ENCODE measurements at places on chromosomes 4 and X.

GRCh38 chr4:119955256-119955655 is 111.4 kb downstream of the MAD2L1 start:
- DNase-seq: no peak

- DNase-seq: no peak
Observed at GRCh38 chr4:168877511-168878491, 132.3 kb downstream of the CBR4 start.

DNA sequence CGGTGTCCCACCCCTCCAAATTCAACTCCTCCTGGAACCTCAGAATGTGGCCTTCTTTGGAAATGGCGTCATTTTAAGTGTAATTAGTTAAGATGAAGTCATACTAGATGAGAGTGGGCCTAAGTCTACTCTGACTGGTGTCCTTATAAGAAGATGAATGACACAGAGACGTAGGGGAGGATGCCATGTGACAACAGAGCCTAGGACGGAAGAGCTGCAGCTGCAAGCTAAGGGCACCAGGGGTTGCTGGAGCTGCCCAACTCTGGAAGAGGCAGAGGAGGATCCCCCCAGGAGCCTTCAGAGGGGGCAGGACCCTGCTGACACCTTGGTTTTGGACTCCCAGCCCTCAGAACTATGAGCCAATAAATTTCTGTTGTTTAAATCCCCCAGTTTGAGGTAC is 115.1 kb downstream of the STK32B start:
- DNase-seq: no peak

DNA sequence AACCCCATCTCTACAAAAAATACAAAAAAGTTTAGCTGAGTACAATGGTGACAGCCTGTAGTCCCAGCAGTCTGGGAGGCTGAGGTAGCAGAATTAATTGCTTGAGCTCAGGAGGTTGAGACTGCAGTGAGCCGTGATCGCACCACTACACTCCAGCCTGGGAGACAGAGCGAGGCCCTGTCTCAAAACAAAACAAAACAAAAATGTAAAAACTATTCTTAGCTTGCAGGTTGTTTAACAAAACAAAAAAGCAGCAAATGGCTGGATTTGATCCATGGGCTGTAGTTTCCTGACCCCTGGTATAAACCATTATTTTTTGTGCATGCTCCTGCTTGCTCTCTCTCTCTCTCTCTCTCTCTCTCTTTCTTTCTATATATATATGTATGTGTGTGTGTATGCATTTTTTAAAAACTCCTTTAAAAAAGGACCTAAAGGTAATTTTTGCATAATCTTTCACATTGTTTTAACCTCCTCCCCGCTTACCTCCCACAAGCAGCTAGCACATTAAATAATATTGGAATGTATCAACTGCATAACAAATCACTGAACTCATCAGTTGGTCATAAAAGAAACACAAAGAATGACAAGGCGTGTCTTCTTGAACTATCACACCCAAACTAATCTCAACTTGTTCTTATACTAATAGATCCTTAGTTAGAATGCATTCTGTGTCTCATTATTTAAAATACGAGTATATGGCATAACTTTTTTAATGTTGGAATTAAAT is 4.8 kb downstream of the AREG start:
- DNase-seq: no peak

- DNase-seq: no peak
Observed at GRCh38 chr4:147640331-147640730, 23.1 kb downstream of the TMEM184C start.

GRCh38 chrX:66015152-66015831 is 24.6 kb downstream of the VSIG4 start:
- no peak for DNase-seq

GRCh38 chr4:19739101-19739651 is 512.5 kb upstream of the SLIT2 start:
- DNase-seq: no peak

GRCh38 chr4:184097241-184097605 is 120.5 kb downstream of the ENPP6 start:
- DNase-seq: no peak

- no peak for DNase-seq
Observed at GRCh38 chr4:52957220-52957686, 95.1 kb downstream of the RASL11B start.

DNA sequence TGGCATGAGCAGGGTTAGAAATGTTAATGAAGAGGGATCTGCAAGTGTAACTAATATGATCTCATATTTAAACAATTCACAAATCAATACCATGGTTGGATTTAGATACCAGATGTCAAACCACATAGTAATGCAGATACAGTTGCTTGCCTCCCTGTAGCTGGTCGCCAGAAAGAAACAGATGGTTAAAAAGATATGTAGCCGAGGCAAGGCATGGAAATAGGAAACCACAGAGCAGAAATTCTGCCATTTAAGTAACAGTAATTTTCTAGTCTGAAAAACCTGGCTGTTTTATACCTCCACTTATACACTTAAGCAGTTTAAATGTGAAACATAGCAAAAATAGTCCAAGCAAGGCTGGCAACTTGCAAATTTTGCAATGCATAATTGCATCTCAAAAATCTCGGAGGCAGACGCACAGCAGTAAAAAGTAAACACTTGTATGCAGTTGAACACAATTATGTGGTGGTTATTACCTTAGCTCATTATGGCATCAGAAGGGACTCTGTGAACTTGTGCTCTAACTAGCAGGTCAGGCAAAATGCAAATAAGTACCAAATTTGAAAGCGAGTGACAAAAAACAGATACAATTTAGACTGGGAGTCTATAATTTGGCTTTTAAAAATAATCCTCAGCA is 126.8 kb downstream of the NAA11 start:
- DNase-seq: no peak

DNA sequence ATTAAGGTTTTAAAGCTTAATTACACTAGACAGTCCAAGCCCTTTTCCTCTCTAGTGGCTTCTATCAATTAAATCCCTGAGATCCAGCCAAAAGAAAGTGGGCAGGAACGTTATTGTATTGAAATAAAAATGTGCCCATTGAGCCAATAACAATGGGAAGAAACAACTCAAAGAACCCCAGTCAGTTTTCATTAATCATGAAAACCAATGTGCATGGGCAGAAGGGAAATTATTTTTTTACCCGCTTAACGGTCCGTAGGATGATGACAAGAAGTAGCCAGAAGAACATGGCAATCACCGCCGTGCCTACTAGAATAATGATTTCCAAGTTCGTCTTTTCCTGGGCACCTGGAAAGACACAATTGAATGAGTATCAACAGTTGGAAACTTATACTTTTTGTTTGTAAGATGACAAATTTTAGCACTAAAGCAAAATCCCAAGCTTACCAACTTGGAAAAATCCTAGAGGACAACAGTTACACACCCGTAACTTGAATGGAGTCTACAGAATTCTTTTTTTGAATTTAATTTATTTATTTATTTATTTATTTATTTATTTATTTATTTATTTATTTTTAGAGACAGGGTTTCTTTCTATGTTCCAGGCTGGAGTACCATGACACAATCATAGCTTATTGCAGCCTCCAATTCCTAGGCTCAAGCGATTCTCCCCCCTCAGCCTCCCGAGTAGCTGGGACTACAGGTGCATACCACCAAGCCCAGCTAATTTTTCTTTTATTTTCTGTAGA is 26.8 kb downstream of the KDR start:
- DNase-seq: no peak

DNA sequence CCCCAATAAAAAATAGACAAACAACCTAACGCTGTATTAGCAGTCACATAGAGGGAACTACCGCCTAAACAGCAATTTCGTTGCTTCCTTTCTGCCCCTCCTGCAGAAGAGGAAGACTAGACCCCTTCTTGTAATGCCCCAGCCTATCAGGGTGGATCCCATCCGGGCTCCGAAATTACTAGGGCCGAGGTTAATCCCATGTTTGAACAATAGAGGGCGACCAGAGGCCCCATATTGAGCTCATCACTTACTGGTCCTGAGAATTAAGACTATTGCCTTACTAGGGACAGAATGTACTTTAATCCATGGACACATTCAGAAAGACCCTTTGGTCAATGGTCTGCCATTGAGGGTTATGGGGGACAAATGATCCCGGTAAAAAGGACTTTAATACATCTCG is 11.8 kb upstream of the ZNF630 start:
- DNase-seq: no peak

- no peak for DNase-seq
Observed at GRCh38 chr4:11424000-11424399, 4.7 kb downstream of the HS3ST1 start.

DNA sequence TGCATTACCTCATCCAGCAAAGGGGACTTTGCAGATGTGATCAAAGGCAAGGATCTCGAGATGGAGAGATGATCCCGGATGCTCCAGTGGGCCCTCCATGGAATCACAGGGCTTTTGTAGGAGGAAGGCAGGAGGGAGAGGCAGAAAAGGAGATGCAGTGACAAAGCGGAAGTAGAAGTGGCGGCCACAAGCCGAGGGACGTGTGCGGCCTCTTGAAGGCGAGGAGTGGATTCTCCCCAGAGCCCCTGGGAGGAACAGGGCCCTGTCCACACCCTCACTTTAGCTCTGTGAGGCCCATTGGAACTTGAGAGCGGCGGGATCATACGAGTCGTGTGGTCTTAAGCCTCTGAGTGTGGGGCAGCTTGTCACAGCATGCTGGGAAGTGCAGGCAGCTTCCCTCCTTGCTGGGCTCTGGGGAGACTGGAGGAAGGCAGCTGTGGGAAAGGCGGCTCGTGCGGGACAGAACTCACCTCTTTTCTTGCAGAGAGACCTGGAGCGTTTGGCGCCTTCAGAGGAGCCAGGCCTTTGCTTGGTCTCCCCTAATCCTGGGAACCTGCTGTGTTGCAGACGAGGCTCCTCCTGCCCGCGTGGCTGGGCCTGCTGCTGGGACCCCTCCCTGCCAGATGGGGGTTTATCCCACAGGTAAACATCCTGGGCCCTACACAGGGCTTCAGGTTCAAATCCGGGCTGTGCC is 10.2 kb downstream of the SH3TC1 start:
- no peak for DNase-seq

GRCh38 chr4:89404530-89404929 is 96.9 kb upstream of the GPRIN3 start:
- DNase-seq: no peak

DNA sequence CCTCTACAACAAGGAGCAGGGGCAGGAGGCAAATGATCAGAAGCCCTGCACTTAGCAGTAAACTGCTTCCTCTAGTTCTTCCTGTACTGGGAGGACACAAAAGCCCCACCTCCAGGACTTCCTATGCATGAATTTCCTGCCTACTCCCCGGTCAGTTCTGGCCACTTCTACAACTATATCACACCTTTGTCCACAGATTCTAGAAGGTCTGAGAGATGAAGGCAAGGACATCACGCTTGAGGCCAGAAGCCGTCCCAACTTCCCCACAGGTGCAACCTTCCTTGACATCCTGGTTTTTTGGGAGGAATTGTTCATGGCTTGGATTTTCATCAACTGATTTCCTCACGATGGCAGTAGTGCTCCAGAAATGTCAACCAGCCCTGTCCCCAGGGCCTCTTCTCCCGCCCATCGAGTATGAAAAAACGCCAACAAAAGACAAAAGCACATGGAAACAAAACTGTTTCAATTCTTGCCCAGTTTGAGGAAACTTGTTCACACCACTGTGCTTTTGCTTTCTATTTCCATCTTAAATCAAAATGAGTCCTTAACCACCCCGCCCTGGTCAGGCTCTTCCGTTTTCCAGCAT is 206.5 kb upstream of the STK26 start:
- DNase-seq: no peak

DNA sequence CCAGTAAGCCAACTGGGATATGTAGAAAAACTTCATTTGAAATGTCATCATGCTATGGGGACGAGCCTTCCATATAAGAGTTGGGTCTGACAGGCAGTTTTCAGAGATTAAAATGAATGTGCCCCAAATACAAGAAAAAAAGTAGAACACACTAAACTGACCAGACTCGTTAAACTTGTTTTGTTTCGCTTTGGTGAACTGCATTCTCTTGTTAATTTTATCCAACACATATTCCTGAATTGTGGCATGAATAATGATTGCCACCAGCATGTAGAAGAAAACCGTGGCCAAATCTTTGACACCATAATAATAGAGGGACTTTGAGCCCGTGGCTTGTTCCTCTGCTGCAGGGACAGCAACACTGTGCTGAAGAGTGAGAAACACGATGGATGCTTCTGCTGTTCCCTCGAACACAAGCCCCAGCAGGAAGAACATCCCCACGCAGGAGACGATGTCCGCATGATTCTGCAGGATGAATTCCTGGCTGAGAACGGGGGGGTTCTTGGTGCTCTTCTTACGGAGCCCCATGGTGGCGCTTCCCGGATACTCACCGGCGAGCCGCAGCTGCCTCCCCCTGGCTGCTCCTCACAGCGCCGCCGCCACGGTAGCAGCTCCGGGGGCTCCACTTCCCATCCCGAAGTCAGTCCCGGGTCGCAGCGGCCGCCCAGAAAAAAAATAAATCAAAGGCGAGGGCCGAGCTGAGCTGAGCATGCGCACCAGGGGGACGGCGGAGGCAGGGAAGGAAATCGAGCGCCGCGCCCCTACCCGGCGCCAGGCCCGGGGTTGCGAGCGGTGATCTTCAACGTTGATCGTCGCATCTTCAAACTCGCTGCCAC is at the start of gene TRAM1L1:
TSS of gene TRAM1L1 (minus strand) at position 711 of the 836 bp plus-strand sequence. CDS start at position 528, 183 bp downstream.
- no peak for DNase-seq

DNA sequence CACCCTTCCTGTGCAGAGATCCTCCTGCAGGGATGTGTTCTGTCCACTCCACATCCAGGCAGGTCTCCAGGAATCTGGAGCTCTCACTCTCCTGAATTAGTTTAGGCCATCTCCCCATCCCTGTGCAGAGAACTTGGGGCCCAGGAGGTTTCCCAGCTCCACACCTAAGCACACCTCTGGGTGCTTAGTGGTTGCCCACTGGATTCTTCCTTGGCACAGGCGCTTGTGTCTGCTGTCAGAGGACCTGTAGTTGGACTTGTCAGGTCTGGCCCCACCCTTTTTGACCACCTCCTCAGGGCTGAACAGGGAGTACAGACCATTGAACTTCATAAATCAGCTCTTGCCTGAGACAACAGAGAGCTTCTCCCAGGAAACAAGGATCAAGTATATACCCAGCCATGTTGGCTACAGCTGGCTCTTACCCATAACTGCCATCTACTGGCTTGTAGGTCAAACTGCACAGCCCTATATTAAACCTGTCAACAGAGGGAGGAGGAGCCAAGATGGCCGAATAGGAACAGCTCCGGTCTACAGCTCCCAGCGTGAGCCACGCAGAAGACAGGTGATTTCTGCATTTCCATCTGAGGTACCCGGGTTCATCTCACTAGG is 275.5 kb downstream of the PPARGC1A start:
- no peak for DNase-seq

DNA sequence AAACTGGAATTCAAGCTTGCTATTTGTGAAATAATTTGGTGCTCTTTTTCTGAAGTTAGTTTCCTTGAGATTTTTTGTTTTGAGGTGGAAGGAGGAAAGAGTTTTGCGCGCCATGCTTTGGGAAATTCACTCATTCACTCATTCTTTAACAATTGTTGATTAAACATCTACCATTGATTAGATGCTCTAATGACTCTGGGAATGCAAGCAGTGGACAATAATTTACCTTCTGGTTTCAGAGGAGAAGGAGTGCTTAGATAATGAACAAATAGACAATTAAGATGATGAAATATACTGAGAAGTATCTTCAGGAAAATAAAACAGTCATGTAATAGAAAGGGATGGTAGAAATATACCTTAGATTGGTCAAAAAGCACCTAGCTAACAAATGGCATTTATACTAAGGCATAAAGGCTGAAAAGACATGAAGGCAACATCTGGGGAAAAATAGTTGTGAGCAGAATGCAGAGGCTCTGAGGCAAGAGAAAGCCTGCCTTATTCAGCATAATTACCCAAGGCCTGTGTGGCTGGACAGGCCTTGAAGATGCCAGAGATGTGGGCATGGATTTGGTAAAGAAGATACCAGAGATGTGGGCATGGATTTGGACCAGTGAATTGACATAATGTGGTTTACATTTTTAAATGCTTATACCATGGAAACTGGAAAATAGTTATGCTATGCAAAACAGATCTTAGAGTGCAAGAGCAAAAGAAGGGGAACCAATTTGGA is 2.7 kb upstream of the COMMD8 start:
- DNase-seq: no peak
